RPMI8226 (cell line): ENCODE measurements at places on chromosomes 12 and 14.
A peak's percentile ranks its signal among the peaks of the same experiment; 100 is the strongest.

DNA sequence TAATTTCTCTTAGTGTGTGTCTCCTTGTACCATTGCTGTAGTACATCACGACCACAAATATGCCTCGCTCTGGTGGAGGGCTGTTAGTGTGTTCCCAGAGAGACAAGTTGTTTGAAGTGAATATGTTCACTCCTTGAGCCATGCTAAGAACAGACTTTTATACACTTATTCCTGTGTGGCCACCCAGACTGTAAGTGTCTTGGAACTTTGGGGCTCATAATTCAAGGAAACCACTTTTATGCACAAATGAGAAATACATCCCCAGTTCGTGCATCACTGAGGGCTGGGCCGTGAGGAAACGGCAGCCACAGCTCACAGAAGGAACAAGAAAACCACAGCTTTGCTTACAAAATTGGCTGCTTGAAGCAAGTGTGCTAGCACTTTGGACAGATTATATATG is 362.2 kb upstream of the DDHD1 start:
- no peak for DNase-seq

DNA sequence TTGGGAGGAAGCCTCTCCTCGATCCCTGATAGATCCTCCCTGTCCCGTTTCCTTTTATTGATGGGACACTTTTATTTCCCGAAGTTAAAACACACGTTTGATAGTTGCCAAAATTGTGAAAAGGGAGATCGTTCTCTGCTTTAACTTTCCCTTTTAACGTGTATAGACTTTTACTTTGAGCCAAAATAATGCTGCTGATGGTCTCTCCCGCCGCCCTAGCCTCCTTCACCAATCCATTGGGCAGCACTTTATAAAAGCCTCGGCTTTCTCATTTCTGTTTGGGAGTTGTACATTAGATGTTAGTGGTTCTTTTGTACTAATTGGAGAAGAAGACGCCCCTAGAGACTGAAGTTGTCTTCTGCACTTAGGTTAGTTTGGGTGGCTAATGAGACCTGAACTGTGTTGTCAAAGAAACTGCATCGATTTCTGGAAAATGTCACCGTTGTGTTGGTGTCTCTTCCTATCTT is 1.4 kb downstream of the TMTC2 start:
- peak; percentile 40 for DNase-seq

DNA sequence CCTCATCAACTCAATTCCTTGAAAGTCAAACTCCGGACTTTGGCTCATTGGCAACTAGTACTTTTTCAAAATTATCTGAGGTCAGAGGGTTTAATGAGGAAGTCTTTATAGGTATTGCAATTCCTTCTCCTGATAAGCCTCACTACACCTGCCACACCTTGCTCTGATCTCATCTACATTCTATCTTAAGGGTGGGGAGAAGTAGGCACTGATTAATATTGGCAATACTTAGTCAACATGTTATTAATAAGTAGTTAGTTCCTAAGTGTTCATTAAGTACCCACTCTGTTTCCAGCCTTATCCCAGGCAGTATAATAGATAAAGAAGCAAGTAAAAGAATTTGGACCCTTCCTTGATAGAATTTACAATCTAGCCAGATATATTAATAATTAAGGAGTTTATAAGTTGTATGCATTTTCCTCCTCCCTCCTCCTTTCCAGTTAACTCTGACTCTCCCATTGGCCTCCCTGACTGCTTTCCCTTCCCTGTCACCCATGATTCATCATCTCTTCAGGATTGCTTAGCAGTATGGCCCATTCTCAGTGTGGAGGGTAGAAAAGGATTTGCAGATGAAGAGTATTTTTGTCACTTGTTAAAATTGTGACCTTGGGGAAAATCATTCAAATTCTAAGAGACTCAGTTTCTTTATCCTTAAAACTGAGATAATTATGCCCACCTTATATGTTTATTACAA is 231.0 kb upstream of the ATP2B1 start:
- DNase-seq, result no peak

GRCh38 chr12:109738209-109738608 is 24.6 kb downstream of the FAM222A start:
- DNase-seq, result no peak

- no peak for DNase-seq
Measured at GRCh38 chr14:94138251-94138650, 8.8 kb upstream of the IFI27L2 start.

GRCh38 chr12:84276215-84276614 is 636.4 kb downstream of the SLC6A15 start:
- no peak for DNase-seq

- DNase-seq, result peak; percentile 5
Measured at GRCh38 chr14:63993992-63994391, 141.2 kb downstream of the SYNE2 start.

DNA sequence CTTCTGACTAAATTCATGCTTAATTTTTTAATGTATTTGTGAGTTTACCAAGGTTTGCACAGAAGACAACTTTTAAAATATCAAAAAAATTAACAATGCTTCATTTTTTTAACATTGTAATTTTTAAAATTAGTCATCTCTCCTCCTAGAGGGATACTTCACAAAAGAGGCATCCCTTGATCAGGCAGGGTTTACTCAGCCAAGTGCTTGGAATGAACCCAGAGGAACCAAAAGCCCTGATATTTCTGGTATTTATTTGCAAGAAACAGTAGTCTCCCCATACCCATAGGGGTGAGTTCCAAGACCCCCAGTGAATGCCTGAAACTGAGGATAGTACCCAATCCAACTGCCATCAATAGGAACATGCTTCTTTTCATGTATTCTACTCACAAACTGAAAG is 52.5 kb downstream of the GARIN6 start:
- DNase-seq, result no peak

DNA sequence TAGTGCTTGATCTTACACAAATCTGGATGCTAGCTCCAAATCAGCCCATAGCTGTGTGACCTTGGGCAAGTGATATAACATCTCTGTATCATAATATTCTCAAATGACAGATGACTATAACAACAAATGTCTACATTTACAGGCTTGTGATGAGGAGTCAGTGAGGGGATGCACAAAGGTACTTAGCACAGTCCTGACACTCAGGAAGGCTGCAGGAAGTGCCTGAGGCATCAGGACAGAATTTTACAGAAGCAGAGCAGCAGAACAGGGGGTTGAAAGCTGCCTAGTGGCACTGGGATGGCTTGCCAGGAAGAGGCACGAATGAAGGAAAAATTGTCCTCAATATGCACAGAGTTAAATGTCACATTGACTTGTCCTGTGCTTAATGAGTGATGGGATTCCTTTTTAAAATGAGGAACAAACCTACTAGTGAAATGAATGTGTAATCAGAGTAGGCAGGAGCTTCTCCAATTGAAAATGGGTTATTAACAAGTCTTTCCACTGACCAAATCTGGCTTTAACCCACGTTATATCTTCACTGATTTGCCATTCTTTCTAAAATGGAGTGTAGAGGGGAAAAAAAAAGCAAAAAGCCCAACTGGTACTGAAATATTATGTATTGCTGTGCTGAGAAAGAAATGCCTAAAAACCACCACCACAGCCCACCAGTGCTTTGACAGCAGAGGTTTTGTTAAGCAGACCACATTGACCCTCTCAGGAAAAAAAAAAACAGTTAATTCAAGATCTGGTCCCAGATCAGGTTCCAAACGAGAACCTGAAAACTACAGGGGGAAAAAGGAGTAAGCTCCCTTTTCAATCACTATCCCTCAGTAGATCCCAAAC is 11.6 kb downstream of the BTG1 start:
- DNase-seq, result no peak

GRCh38 chr12:116959845-116960514 is 49.2 kb downstream of the FBXW8 start:
- DNase-seq, result peak; percentile 72

- DNase-seq, result no peak
Measured at GRCh38 chr14:45177076-45177475, 41.3 kb downstream of the FANCM start.

GRCh38 chr12:57993834-57994233 is 52.5 kb downstream of the ATP23 start:
- DNase-seq, result no peak
